ENCODE measurements at places on chromosomes 1 and 21.

- no peak for DNase-seq
Measured at GRCh38 chr1:203985044-203985443, 87.9 kb upstream of the SOX13 start.

GRCh38 chr1:160045653-160046052 lies 13.9 kb upstream of the PIGM start:
- DNase-seq = no peak

GRCh38 chr1:159209061-159209460 lies 4.4 kb downstream of the ACKR1 start:
- no peak for DNase-seq

DNA sequence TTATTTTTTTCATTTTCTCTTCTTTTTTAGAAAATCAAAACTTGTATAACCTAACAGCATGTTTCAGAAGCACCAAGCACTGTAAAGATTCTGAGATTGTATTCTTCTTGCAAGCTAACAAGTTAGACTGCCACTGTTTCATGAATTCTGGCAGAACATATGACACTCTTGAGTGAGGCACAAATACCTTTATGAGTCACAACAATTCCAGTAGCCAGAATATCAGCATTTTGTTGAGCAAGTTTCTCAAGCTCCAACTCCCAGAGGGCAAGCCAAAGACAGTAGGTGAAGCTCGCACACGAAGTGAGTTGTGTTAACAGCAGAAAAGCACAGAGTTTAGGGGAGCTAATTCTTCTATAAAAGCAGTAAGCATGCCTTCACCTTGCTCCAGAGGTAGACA lies 268.8 kb upstream of the NCAM2 start:
- no peak for DNase-seq

DNA sequence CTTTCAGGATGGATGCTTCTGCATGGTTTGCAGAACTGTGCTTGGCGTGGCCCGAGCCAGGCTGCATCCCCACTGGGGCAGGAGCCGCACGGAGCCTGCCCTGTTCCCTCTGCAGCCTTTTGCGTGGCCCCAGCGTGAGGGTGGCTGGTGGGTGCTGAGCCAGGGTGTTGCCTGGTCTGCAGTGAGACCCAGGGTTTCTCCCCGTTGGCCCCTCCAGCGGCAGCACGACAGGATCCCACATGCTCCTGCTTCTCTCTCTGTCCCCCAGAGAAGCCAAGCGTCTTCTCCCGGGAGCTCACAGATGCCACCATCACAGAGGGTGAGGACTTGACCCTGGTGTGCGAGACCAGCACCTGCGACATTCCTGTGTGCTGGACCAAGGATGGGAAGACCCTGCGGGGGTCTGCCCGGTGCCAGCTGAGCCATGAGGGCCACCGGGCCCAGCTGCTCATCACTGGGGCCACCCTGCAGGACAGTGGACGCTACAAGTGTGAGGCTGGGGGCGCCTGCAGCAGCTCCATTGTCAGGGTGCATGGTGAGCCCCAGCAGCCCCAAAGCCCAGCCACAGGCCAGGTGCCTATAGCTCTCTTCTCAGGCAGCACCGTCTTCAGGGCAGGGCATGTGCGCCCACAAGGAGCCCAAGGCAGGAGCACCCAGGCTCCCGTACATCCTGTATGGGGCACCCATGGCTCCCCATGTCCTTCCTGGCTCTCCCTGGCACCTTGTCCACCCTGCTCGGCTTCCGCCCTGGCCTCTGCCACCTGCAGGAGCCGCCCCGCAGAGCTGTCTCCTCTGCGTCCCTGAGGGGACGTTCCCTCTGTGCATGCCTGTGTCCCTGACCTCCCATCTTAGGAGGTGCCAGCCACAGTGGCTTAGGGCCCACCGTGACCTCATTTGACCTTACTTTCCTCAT lies 78.9 kb downstream of the OBSCN start:
- DNase-seq = no peak

DNA sequence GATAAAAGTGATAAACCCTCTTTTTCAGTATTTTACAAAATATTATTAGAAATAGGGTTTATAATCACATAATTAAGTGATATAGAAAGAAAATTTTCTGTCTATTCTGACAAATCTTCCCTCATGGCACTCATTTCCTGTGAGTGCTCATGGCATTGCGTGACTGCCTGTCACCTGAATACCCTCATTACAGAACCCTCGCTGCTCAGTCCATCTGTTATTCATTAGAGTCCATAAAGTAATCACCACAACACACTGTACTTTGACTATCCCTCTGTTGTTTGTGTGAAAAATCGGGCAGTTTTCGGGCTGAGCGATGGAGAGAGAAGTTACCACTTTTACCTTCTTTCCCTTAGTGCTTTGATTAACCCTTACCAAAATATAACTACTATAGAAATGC lies 100.4 kb upstream of the BRINP3 start:
- no peak for DNase-seq

DNA sequence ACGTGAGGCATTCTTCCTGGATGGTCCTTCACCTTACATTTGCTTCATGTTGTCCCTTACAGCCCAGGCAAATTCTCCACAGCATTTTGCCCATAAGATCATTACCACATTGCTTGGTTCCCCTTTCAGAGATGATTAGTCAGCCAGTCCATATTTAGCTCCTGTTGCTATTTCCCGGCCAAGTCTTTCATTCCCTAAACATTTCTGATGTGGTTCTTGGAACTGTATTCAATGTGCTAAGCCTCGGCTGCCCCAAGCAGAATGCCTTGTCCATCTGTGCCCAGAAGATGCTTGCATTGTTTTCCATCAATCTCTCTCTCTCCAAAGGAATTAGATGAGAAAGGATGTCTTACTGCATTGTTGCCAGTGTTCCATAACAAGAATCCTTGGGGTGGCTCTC lies 420.9 kb upstream of the CAMK1G start:
- DNase-seq = no peak

- no peak for DNase-seq
Measured at GRCh38 chr1:234763367-234763766, 153.4 kb upstream of the IRF2BP2 start.

- DNase-seq = no peak
Measured at GRCh38 chr1:184389446-184389845, 2.6 kb downstream of the C1orf21 start.

All from activated T-cell treated with anti-CD3 and anti-CD28 coated beads, Interleukin-2, amount 50 U/mL, for 72 hours (primary cell).